Smooth muscle cell of trachea (primary cell): ENCODE measurements at places on chromosomes 5 and 9. TPM values are rescaled to one million over a fixed set of nuclear protein-coding genes. Genes with fewer than 3 reads are reported as not detected.

SPATA31A7 gene
- not detected in 2 replicates for total RNA-seq

PALM2AKAP2 gene
- 4.4 and 5.1 TPM in 2 replicates for total RNA-seq

LTC4S gene
- total RNA-seq = 1.3 TPM in 1 of 2 replicates, not detected in the other

OR1B1 gene
- not detected in 2 replicates for total RNA-seq

FAM169A gene
- total RNA-seq = 0.17 and 0.29 TPM in 2 replicates

PHAX gene
- total RNA-seq = 45.7 and 61.5 TPM in 2 replicates

GRM6 gene
- total RNA-seq = not detected in 2 replicates
